NCI-H774 (cell line): ENCODE measurements at places on chromosomes 11 and 22.

DNA sequence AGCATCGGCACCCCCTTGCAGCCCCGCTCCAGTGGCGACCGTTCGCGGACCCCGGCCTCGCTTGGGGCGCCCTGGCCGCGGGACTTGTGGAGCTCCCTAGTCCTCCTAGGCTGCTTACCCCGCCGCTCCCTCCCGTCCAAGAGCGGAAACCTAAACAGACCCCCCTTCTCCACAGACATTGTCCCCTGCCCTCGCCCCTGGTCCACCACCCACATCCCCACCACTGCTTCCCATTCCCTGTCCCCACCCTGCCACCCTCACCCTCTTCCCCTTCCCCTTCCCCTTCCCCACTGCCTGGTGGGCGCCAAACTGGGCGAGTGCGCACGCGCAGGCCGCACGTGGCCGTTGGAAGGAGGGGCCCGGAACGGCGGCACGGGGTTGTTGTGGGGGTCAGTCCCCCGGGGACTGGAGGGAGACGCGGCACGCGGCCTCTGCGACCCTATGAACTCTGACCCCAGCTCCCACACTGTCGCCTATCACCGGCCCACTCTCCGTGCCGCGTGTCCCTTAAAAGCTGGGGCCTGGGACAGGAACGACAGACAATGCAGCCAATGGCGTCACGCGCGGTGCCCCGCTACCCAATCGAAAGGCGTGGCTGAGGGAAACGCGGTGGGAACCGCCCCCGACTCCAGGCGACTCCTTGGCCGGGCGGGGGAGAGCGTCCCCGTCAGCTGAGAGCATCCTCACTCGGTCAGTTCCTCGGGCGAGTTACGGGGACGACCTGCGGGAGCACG is at the start of gene SNX32:
TSS of gene SNX32 (plus strand) at position 667 of the 734 bp plus-strand sequence. CDS start 103 bp downstream, outside the sequence.
- DNase-seq = peak; percentile 54

DNA sequence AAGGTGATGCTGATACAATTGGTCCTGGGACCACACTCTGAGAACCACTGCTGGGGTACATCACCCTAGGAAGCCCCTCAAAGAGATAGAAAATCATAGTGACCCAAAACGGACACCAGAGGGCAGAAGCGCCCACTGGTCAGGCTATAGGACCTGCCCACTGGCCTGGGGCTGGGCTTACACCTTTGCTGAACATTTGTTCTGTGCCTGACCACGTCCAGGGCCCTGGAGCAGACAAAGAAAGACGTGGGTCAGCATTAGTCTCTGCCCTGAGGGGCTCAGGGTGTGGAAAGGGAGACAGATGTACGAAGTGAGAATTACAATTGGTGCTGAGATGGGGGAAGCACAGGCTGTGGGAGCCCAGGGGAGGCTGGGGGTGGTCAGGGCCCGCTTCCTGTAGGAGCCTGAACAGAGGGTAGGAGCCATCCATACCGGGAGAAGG is 14.4 kb upstream of the SERPINH1 start:
- DNase-seq = peak; percentile 61

- peak; percentile 16 for DNase-seq
These were observed 172.6 kb downstream of the LARGE1 start for GRCh38 chr22:33747576-33748180.

- DNase-seq = no peak
These were observed 752 bp downstream of the MUC2 start for GRCh38 chr11:1075341-1075911.

DNA sequence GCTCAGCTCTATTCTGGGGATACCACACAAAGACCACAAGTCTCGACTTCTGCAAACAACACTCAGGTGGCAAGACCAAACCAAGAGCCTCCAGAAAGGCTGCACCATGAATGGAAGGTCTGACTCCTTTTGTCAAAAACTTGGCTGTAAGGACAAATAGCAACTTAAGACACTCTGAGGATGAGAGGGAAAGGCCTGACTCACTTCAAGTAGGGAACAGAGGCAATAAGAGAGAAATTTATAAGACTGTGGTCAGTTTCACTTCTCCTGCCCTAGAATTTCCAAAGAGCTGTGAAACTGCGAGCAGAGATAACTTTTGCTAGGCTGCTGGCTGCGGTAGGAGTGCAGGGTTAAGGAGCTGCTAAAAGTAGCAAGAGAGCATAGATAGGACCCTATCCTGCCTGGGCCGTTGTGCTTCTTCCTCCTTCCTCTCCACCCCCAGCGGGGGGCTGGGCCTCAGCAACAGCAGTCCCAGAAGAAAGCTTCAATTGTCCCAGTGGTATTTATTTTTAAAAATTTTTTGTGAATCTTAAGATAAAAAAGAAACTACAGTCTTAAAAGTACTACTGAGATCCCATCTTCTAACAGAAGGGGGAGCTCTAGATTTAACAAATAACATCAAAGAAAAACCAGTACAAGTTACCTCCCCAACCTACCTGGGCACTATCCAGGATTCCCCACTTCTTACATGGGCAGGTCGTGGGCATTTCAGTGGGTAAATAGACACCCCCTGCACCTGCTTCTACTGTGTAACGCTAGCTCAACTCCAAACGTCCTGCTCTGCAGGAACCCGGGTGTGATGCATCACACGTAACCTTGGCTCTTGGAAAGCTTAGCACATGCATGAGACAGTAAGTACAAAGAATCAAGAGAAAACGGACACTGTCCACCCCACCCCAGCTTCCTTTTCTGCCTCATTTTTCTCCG is 66.4 kb downstream of the SGSM3 start:
- peak; percentile 1 for DNase-seq

DNA sequence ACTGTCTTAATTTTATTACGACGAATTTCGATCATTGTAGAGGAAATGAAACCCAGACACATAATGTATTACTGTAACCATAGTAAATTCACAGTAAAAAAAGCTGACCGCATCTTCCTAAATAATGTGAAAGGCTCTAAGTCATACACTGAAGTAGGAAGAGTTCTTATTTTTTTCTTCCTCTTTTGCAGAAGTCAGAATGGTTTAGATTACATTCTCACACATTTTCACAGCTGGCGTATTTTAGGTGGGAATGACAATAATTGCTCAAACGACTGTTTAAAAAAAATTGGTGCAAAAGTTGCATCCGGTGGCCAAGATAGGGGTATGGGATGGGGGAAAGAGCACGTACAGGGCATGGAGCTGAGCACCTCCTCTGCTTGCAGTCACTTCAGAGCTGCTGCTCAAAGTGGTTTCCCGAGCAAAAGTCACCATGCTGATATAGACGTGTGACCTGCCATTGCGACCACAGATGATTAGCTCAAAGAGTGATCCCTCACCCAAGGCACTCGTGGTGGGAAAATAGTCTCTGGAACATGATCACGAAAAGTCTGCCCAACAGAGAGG is 35.3 kb downstream of the MMP13 start:
- DNase-seq = no peak

GRCh38 chr11:123228496-123229163 is 33.6 kb upstream of the CLMP start:
- no peak for DNase-seq

- no peak for DNase-seq
These were observed 304.2 kb downstream of the RAB38 start for GRCh38 chr11:87871056-87871455.
